Lower leg skin (tissue), 4 donors: ENCODE measurements at places on chromosomes 11 and 22. TPM values are rescaled to one million over a fixed set of nuclear protein-coding genes. Genes with fewer than 3 reads are reported as not detected.

- DNase-seq: no peak
Observed at GRCh38 chr11:127199306-127199801, 198.8 kb upstream of the KIRREL3 start.

- DNase-seq: no peak
Observed at GRCh38 chr11:62656796-62657429, 3.8 kb upstream of the INTS5 start.

DNA sequence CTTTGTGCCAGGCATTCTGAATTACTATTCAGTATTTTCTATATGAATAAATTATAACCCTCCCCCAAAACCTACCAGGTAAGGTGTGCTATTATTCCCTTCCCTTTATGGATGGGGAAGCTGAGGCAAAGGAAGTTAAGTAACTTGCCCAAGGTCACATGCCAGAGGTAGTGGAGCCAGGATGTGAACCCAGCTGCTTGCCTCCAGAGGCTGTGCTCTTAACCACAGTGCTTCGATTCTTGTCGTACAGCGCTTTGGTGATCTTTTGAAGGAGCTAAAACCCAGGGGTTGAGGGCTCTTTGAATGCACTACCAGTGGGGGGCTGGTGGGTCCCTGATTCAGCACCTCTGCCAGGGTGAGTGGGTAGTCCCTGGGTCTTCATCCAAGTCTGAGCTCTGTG lies 18.8 kb downstream of the MCM5 start:
- DNase-seq: no peak

Gene SLC22A6
- not detected for total RNA-seq

Gene OR5B17
- not detected for total RNA-seq

DNA sequence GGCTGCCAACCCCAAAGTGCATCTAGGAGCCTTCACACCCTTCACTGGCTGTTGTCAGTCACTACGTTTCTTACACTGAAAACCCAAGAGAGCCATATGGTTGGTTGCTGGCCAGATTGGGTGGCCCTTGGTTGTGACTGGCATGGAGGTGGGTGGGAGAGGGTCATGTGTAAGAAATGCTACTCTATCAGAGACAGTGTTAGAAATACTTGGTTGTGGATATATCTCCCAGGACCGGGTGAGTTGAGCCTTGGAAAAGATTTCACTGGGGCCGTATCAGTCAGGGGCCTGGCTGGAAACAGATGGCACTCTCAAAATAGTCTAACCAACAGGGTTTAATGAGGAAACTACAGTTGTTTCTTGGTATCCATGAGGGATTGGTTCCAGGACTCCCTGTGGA lies 15.2 kb downstream of the ENDOD1 start:
- no peak for DNase-seq

GRCh38 chr11:70507466-70508230 lies 109.3 kb downstream of the CTTN start:
- DNase-seq: no peak

DNA sequence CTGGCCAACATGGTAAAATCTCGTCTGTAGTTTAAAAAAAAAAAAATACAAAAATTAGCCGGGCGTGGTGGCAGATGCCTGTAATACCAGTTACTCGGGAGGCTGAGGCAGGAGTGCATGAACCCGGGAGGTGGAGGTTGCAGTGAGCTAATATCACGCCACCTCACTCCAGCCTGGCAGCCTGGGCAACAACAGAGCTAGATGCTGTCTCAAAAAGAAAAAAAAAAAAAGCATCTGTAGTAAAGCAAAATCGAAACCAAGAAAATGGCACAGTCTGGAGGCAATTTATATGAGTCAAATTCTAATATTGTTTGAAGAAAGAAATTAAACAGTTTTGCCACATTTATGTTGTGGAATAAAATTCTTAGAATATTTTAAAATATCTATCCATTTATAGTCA lies 365.0 kb upstream of the CHORDC1 start:
- DNase-seq: no peak

Gene OR4B1
- total RNA-seq: not detected

Gene PRG3
- total RNA-seq: not detected

Gene ZNF74
- total RNA-seq: 11.5 TPM

Gene SPDYC
- not detected for total RNA-seq

Gene ZC3H12C
- 15.3 TPM for total RNA-seq

GRCh38 chr11:93766504-93766903 lies 17.6 kb upstream of the MED17 start:
- DNase-seq: no peak

DNA sequence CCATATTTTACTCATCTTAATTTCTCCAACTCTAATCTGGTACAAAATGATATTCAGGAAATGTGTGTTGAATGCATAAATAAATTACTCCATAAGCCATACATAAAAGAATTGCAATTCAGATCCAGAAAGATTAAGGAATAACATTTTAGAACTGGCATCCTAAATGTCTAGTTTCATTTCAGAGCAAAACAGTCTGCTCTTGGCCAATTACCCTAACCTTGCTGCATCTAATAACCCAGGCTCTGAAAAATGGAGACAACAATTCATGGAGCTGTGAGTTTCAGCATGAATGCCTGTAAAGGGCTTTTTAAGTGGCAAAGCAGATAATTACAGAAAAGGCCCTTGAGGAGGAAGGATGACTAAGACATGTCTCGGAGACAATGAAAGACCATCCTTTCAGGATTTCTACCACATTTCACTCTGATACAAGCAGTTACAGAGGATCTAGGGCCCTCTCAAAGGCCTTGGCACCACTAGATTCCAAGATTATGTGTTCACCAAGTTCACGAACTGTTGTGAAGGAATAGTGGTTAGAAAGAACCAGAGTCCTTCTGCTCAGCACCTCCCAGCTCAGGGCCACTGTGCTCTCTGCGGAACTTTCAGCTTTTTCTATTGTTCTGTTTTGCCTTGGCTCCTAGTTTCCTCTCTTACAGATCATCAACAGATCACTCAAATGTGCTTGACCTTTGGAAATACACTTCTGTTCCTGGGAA lies 157.6 kb upstream of the BLID start:
- DNase-seq: no peak

Gene MYEOV
- 32.9 TPM for total RNA-seq

DNA sequence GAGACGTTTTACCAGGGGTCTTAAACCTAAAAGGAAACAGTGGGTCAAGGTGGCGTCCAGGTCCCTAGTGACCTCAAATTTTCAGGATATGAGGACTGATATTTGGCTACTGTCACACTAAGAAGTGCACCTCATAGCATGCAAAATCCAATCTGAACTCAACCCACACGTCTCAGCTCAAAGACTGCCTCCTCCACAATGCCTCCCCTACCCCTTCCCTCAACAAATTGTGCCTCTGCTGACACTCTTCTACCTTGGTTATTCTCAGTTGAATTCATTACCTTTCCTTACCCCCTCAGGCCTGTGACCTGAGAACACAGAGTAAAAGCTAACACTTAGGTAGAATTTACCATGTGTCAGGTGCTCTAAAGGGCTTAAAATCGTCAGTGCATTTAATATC lies 12.4 kb upstream of the LIPT2 start:
- DNase-seq: no peak

Gene MPPED1
- total RNA-seq: 0.80 TPM

DNA sequence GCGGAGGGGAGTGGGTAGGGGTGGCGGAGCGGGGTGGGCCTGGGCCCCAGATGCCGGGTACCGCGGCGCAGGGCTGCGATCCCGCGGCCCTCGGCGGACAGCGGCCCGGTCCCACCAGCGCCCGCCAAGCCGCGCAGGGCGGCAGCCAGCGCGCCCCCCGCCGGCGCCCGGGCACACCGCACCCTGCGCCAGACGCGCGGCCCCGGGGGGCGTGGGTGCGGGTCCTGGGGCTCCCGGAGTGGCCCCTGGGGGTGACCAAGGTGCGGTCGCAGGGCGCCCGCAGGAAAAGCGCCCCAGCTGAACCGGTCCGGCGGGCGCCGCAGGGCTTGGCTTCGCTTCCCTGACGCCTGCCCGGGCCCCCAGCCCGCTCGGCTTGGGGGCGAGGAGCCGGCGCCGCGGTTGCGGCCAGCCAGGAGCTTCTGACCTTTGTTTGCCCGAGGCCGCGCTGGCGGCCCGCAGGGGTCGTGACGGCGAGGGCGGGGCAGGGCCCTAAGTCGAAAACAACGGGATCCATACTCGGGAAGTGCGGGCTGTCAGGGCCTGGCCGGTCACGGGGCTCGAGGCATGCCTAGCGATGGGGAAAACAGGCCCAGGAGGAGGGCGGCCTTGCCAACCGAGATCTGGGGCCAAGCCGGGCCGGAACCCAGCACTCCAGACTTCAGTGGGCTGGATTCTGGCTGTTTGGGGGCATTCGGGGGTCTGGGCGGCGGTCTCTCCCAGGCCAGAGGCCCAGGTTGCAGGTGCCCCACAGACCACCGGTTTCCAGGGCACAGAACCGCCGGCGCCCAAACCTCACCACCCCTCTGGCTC lies 581 bp upstream of the AP5B1 start:
- peak; percentile 94 for DNase-seq

Gene SCN4B
- 1.5 TPM for total RNA-seq
